Lung (tissue), 17 donors: ENCODE measurements at places on chromosomes 4 and X.

DNA sequence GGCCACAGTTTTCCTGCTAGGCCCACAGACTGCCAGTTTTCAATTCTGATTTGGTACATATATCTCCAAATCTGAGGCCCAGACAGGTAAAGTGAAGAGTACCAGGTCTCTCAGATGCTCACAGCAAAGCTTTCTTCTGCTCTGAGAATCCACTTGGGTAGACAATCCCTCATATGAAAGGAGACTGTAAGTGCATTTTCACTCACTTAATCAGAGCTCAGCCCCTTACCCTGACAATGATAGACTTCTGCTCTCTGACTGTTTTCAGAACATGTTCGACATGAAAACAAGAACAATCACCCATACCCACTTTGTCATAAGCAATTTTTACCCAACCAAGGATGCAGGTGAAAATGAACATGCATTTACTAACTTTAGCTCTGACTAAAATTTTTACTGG lies 7.1 kb downstream of the GPRIN3 start:
- no peak for DNase-seq

GRCh38 chr4:177401658-177402273 lies 40.5 kb downstream of the AGA start:
- DNase-seq: no peak

DNA sequence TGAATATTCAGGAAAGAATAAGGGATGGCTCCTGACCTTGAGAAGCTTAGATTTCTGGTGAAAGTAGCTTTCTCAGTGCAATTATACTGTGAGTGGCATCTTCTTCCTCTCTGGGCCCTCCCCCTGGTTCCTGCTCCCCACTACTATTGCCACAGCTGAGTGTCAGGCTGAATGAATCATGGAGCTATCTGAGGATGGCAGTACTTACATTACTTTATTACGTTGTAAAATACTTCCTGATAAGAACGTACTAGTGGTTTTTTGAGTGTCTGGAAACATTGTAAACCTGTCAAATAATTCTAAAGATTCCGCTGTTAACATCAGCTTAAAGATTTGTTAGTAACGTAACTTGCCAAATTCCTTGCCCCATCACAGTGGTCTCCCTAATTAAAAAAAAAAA lies 36.2 kb downstream of the ARHGAP10 start:
- no peak for DNase-seq

DNA sequence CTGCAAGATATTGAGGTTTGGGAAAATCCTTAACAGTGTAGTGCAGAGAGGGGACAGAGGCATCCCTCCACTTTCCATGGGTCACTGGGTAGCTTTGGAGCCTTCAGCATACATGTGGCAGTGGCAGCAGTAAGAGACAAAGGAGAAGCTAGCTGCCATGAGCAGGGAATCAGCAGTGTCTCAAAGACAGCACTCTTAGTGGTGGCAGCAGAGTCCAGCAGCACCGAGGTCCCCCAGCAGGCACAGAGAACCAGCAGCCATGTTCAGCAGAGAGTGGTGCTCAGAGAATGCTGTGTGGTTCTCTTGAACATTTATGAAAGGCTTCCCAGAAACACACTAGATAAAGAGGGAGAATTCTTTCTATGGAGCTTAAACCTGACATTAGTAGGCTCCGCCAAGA lies 308.5 kb downstream of the CENPC start:
- no peak for DNase-seq

GRCh38 chrX:19863857-19864223 lies 23.6 kb downstream of the SH3KBP1 start:
- DNase-seq: peak; percentile 20

DNA sequence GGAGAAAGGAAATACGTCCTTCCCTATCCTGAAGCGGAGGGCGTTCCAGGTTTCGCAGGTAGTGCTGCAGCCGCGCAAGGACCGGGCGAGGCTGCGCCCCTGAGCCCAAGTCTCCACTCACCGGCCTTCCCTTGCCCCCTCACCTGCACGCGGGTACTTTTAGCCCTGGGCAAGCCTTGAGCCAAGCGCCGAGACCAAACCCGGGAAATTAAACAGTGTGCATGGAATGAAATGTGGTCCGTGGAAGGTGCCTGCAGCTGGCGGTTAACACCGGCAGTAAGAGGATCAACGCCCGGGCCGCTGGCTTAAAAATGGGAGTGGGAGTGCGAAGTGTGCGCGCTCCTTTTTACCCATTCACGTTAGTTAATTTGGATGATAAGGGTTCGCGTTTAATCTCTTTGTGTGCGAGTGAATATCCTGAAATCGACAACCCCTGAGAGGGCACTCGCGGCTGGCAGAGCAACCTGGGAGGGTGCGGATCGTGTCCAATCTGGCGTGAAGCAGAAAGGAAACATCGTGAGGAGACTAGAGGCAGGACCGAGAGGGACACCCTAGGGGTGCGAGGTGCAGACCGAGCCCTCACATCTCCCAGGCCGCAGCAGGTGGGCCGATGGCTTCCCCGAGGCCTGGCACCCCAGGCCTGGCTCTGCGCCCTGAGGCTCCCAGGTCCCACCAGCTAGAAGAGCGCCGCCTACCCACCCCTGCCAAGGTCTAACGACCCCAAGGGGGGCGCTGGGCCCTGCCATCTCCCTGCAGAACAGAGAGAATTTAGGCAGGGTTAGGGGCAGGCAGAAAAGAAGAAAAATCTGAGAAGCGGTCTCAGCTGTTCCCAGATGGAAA lies 2.0 kb upstream of the HELT start:
- DNase-seq: no peak

- DNase-seq: no peak
These were observed 216.2 kb upstream of the VEGFC start for GRCh38 chr4:177008836-177009501.

DNA sequence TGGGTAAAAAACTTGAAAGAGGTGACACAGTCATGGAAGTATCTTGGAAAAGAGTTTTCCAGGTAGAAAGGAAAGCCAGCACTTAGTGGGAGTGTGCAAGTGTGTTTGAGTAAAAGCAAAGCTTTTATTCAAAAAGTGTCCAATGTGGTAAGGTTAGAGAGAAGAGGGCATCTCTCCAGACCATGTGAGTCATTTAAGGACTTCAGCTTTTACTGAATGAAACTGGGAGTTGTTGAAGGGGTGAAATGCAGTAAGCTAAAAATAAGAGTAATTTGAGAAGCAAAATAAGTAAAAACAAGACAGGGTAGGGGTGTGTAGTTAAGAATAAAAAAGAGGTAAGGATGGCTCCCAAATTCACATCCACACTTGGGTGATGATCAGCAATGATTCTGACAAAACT lies 238.9 kb downstream of the SLC7A11 start:
- DNase-seq: no peak

GRCh38 chr4:8893227-8893623 lies 21.6 kb upstream of the HMX1 start:
- no peak for DNase-seq

DNA sequence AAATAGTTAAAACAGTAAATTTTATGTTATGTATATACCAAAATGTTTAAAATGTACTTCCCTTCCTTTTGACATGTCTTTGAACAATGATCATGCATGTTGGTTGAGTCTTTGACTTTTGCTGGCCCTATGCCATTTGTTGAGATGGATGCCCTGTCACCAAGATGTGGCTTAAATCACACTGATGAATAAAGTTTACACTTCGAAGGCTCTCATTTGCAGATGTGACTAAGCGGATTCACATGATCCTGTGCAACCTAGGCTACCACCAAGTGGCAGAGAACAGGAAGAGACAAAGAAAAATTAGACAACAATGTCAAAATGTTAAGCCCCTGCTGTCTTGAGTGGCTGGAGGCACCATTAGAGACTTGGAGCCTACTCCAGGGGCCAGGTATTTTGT lies 139.9 kb downstream of the RAB28 start:
- DNase-seq: no peak

DNA sequence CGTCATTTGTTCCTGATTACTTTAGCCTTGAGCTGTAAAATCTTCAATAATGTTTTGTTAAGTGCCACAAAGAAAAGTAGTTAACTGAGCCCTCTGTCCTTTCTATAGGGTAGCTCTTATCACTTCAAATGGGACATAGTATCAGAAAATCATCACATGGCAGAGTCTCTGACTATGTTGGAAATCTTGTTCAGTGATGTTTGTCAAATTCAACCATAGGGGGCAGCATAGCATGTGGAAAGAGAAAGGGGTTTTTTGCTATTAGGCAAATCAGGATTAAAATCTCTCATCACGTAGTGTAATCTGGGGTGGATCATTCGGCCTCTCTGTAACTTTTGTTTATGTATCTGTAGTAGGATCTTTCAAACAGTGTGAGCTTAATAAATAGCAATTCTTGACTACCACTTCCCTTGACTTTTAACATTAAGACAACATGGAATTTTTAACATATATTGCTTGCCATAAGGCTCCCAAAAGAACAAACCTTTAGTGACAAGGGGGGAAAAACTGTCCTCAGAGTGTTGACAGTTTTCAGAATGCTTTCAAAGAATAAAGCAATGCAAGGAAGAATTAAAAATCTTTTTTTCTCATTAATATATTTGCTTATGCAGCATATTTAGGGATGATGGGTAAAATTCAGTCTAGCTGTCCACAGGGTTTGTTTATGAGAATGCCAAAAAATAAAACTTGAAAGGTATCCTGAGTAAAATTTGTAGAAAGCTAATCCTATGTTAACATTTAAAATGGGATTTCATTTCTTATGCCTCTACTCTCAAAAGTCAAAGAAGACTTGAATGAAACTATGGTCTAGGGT lies 127.2 kb downstream of the FBXW7 start:
- peak; percentile 38 for DNase-seq

- DNase-seq: no peak
These were observed 228.1 kb downstream of the QDPR start for GRCh38 chr4:17283832-17284231.

DNA sequence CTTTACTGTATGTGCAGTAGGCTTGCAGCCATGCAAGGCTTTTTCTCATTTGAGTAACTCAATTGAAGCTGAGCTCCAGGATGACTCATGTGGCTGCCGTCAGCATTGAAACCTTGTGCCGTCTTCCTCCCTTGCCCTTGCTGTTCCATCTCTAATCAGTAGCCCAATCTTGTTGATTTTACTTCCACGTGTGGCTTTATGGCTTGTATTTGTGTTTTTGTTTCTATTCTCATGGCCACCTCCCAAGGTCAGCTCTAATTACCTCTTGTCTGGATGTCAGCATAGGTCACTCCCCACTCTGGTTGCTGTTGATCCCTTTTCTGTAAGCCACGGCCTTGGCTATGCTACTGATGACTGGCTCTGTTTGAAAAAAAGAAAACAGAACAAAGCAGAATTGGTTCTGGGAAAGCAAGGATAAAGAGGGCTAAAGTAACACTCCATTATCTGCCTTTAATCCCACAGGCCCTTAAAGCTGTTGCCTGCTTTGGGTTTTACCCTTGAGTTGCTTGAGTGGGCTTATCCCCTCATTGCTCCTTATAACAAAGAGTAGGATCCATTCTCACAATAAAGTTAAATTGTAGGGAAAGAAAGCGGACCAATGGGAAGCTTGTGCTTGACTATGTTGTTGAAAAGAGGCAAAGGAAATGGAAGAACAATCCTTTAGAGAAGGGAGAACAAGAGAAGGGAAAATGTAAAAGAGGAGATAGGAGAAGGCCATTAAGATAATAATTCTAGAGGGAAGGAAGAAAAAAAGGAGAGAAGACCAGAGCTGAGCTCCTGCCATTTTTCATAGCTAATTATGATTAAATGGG lies 173.9 kb upstream of the PGRMC2 start:
- no peak for DNase-seq

DNA sequence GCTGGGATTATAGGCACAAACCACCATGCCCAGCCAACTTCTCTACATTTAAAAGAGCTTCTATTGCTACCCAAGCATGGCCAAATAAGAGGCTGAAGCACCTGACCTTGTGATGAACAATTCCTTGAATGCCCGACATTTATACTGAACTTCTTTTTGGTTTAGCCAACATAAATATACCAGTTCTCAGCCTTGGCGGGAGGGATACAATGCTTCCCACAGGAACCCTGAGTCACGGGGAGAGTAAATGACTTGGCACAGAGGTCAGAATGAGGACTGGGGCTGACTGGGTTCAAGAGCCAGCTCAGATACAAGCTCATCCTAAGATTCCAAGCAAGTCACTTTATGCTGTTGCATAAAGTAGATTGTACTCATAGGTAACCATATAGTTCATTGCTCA lies 6.1 kb downstream of the HOPX start:
- no peak for DNase-seq

GRCh38 chr4:35138449-35138848 lies 1105.9 kb downstream of the ARAP2 start:
- DNase-seq: no peak
